Renal pelvis (tissue), 12 donors: ENCODE measurements at places on chromosomes 7 and 10.

DNA sequence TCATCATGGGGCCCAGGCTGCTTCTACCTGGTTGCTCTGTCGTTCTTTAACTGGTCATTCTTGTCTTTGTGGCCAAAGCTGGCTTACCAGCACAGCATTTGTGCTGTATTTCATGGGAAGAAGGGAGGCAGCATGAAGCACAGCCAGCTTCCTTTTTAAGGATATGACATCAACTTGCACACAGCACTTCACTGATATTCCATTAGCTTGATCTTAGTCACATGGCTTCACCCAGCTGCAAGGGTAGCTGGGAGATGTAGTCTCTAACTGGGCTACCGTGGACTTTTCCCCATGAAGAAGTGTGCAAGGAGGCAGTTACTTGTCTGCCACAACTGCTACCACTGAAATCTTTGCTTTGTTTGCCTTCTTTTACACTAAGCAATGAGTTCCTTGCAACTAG, 525.2 kb downstream of the LRMDA start:
- DNase-seq = no peak

DNA sequence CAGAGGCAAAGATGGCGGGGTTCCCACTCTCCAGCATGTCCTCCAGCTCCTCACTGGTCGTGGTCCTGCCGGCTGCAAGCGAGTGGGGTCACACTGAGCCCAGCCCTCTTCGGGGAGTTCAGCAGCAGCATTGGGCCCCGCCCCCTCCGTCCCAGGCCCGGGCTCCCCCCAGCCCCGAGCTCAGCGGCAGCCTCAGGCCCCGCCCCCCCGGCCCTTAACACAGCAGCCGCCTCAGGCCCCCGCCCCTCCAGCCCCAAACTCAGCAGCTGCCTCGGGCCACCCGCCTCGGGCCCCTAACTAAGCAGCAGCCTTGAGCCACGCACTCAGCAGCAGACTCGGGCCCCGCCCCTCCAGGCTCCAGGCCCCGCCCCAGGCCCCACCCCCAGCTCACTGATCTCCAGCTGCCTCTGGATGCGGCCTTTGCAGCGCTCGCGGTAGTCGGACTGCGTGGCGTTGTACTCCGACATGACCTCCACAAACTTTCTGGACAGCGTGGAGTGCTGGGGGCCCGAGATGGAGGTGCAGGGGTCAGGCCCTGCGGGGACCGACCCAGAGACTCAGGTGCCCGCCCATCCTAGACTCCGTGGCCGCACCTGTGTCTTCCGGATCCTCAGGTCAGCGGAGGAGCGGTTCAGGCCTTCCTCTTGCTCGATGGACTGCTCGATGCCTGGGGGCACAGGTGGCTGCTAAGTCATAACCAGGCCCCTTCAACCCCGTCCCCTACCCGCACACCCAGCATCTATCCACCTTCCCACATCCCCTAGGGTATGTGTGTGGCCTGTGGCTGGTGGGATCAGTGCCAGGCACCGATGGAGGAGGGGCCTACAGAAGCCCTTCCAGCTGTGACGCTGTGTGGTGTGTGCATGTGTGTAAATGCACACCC, 15.5 kb downstream of the STX1A start:
- peak; percentile 68 for DNase-seq

DNA sequence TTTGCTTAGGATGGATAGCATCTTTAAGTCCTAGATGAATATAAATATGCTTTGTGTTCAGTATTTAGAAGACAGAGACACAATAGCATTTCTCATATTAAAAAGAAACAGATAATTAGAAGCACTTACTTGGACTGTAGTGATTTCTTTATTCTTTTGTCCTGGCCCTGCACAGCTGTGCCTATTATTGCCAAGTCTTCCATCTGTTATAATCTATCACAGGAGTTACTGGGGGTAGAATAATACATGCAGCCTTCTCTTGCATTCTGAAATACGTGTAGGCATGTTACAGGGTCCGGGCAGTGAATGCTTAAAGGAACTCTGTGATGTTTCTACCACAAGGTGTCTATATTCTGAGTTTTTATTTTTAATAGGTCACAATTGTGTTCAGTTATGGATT, 461.5 kb upstream of the COBL start:
- no peak for DNase-seq

DNA sequence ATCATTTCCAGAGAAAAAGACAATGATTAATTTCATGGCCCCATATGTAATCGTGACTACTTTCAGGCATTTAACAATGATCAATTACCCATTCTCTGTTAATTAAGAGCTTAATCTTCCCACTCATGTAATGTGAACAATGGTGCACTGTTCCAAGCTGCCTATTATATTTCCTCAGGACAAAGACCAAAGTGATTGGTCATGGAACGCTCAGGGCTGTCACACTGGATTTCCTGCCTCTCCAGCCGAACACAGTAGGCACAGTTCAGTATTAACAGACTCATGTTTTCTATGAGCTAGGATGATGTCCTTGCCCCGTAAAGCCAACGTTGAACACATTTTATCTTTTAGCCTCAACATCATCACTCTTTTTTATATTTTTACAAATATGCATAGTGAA, 142.7 kb upstream of the FZD8 start:
- no peak for DNase-seq

GRCh38 chr10:1070919-1071318, 14.7 kb downstream of the WDR37 start:
- DNase-seq = no peak
